ENCODE measurements at places on chromosomes 12 and 14. TPM values are rescaled to one million over a fixed set of nuclear protein-coding genes. Genes with fewer than 3 reads are reported as not detected.

CCDC63 gene
- not detected for total RNA-seq

CNTN1 gene
- 56.7 TPM for total RNA-seq

APOF gene
- total RNA-seq: not detected

SLC22A17 gene
- total RNA-seq: 5.8 TPM

CSRP2 gene
- total RNA-seq: 20.9 TPM

Data from A549 treated with RU486 at 1 μM for 4 hours (cell line).